Activated CD4-positive, alpha-beta T cell treated with anti-CD3 and anti-CD28 coated beads, Interleukin-2, amount 50 U/mL, for 24 hours (primary cell): ENCODE measurements at places on chromosomes 16 and 17.

DNA sequence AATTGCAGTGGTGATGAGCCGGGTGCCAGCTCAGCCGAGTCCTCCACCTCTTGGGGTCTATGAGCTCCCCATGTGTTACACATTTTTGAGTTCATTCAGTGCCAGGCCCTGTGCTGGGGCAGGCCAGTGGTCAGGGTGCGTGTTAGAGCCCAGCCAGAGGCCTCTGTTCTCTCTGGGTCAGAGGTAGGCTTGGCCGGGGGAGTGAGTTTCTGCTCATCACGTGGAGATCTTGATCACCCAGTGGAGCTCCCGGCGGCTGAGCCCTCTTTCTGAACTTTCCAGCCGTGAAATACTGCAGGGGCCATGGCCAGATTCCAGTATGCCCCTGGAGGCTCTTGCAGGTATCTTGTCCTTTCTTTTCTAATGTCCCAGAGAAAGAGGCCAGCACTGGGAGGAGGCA is 93.0 kb downstream of the RAP1GAP2 start:
- DNase-seq = no peak

GRCh38 chr17:11240841-11241610 is at the start of gene SHISA6:
TSS of gene SHISA6 (plus strand) at chr17:11241213.
- DNase-seq = no peak

DNA sequence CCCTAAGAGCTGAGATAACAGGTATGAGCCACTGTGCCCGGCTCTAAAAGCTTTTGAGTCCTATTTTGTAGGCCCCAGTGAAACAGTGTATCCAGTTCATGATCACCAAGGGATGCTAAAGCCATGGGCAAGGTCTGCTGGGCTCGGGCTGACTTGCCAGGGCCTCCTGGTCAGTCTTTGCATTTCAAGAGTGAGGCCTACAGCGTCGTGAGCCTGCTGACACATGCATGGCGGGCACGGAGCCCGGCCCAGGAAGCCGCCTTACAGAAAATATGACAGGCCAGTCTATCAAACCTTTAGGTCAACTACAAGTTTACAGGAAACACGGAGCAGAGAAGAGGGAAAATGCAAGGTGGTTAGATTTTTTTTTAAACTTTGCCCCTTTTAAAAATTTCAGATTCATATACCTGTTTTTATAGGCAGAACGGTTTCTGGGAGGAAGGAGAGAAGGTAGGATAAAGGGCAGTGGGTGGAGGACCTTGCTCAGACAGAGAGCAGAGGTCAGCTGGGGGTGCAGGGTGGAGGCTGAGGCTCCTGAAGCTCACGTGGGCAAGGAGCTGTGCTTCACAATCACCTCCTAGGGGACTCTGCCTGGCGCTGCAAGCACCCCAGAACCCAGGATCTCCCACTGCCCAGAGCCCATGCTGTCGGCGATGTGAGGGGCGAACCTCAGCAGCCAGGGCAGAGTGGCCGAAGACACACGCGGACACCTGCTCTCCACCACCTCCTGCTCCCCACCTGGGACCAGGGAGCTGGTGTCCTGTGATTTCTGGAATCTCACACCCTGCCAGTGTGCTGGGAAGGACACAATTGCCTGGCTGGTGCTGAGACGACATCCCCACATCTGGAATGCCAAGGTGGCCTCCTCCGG is 21.3 kb downstream of the C16orf95 start:
- no peak for DNase-seq

GRCh38 chr17:78613416-78613815 is 36.2 kb upstream of the DNAH17 start:
- DNase-seq = no peak

GRCh38 chr17:51445946-51446345 is 185.6 kb downstream of the UTP18 start:
- DNase-seq = no peak

GRCh38 chr16:15788846-15789239 is 68.0 kb downstream of the MYH11 start:
- no peak for DNase-seq

DNA sequence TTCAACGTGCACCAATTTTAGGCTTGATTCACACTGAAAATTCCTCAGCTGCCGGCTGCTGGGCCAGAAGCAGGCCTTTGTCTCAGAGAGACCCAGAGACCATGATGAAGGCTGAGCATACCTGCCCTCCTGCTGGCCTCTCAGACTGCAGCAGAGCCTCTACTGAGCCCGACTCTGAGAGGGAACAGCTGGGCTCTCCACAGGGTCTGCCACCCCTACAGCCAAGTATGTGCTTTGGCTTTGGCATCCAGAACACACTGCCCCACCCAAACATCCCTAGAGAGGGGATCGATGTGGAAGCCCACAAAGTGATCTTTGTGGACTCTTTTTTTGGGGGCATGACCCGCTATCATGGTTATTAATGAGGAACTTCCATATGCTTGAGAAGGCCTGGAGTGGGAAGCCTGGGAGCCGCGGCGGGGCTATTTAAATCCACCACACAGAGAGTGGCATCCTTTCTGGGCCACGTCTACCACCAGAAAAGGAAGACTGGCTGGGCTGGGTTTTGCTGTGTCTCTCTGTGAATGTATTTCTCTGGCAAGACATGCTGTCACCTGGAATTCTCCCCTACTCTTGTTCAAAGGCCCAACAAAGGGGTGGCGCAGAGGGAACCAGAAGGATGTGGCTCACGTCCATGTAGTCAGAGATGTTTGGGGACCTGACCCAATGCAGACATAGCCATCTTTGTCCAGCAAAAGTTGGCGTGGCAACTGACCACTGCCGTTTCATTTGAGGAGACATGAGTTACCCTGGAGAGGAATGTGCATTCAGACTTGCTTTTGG is 69.3 kb downstream of the GNAO1 start:
- DNase-seq = no peak

DNA sequence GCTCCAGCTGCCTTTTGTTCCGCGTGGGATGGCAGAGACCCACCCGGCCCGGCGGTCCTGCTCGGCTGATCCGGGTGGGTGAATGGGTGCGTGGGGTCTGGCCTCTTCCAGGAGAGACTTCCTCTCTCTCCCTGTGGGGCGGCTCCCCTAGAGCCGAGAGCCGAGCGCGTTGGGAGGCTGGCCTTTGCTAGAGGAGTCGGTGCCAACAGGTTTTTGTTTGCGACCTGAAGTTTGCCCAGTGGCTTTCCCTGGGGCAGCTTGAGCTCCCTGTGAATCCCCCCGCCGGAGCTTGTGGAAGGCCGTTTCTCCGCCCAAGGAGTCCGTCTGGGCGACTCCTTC is 970 bp downstream of the EPN2 start:
- DNase-seq = no peak

- DNase-seq = no peak
These were observed 5.4 kb upstream of the RNF222 start for GRCh38 chr17:8402921-8403536.

DNA sequence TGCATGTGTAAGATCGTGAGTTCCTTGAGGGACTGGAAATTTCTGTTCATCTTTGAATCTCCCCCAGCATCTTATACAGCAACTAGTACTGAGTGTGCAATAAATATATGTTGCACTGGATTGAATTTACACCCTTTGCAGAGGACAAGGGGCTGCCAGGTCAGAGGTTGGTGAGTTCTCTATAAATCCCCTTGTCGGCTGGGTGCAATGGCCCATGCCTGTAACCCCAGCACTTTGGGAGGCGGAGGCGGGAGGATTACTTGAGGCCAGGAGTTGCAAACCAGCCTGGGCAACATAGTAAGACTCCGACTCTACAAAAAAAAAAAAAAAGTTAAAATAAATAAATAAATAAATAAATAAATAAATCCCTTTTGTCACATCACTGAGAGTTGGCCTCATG is 9.4 kb upstream of the SP6 start:
- no peak for DNase-seq

DNA sequence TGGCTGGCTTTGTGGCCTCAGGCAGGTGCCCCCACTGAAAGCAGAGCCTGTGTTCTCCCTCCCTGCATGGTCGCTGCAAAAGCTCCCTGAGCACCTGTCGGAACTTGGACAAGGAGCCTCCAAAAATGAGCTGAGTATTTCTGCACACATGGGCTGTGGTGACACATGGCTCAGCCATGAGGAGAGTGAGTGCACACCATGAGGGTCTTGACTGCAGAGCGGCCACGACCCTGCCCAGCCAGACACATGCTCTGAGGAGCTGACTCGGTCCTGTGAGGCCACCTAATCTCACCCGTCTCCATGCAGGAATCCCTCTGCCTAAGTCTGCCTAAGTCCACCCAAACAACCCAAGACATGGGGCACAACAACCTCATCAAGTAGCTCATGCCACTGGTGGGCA is 128.9 kb downstream of the DYNLRB2 start:
- DNase-seq = no peak

DNA sequence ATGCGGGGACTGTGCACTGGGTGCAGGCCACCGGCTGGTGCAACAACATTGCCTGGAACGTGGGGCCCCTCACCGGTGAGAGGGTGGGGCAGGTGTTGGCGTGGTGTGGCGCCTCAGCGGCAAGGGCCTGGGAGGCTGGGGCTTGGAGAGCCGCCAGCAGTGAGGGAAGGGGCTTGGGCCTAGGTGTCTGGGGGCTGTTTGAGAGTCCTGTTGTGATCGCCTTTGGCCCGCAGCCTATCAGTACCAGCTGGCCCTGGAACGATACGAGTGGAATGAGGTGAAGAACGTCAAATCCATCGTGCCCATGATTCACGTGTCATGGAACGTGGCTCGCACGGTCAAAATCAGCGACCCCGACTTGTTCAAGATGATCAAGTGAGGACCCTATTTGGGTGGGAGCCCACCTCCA is 2.6 kb upstream of the TMEM88 start:
- no peak for DNase-seq

DNA sequence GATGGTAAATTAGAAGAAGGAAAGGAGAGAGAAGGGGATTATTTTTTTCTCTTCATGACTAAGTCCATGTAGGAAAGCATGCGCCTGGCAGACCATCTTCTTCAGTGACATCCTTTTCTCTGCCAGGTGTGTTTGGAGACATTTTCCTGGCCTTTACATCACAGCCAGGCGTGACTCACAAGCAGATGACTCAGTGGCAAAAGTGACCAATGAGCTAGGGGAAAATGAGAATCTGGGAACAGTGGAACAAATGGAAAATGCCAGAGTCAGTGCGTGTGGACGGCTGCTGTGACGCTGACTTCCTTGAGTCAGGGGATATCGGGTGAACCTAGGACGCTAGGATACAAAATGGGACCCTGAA is 9.4 kb downstream of the KIAA0513 start:
- no peak for DNase-seq

GRCh38 chr17:77735566-77736198 is 222.8 kb upstream of the TNRC6C start:
- no peak for DNase-seq

- DNase-seq = no peak
These were observed 18.2 kb upstream of the MEOX1 start for GRCh38 chr17:43679911-43680310.

- DNase-seq = peak; percentile 37
These were observed 47.1 kb upstream of the AKTIP start for GRCh38 chr16:53549970-53550690.

GRCh38 chr17:37791447-37792399 is 46.9 kb upstream of the HNF1B start:
- no peak for DNase-seq

- no peak for DNase-seq
These were observed 41.8 kb downstream of the RAB11FIP4 start for GRCh38 chr17:31433091-31433790.

DNA sequence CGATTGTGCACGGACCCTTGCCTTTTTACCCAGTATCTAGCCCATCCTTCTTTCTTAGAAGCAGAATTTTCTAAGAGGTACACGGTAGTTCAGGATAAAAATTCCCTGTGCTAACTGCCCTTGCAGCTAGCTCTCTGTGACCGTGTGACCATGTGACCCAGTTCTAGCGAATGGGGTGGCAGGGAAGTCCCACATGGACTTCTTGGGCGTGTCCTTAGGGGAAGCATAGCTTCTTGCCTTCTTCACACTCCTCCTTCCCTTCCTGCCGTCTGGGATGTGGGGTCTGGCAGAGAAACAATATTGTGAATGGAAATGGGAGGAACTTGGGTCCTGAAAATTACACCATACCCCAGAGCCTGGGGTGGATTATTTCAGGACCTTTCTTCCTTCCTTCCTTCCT is 670.7 kb downstream of the MAF start:
- no peak for DNase-seq
